Placental epithelial cell (primary cell): ENCODE measurements at places on chromosomes 1 and 21. TPM values are rescaled to one million over a fixed set of nuclear protein-coding genes. Genes with fewer than 3 reads are reported as not detected.

Gene INSRR
- total RNA-seq = under 0.01 TPM in 1 of 2 replicates, not detected in the other

Gene OLIG2
- total RNA-seq = not detected in 2 replicates

Gene PLA2G4A
- 25.9 and 40.0 TPM in 2 replicates for total RNA-seq

Gene RPL22
- total RNA-seq = 66.9 and 120 TPM in 2 replicates

Gene DCDC2B
- not detected in 2 replicates for total RNA-seq

Gene PRAMEF14
- total RNA-seq = not detected in 2 replicates

Gene SYTL1
- 165 and 225 TPM in 2 replicates for total RNA-seq

Gene RHOU
- total RNA-seq = 21.5 and 49.1 TPM in 2 replicates

Gene PBX1
- total RNA-seq = 77.6 and 165 TPM in 2 replicates

Gene HES3
- total RNA-seq = not detected in 2 replicates
